ENCODE measurements at places on chromosomes 6 and 20.

DNA sequence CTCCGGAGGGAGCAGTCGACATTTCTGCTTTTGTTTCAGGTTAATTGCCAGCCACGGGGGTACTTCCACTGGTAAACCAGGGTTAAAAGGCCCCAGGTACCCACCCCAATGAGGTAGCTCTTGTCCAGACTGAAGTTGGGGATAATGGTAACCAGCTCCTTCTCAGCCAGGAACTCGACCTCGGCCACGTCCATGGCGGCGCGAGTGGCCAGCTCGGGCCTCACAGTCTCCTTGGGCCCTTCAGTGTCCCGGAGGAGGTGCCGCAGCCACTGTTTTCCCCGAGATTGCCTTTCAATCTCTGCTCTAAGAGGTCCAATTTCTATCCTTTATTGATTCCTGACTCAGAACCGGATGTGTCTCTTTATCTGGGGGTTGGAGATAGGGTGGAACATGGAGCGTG, 13.7 kb downstream of the ARHGAP40 start:
- no peak for DNase-seq

- DNase-seq: no peak
These were observed 19.3 kb downstream of the ABCF1 start for GRCh38 chr6:30590509-30590908.

- DNase-seq: no peak
These were observed 34.3 kb downstream of the LRRC1 start for GRCh38 chr6:53828966-53829697.

- no peak for DNase-seq
These were observed 73.8 kb downstream of the SASH1 start for GRCh38 chr6:148416330-148416965.

DNA sequence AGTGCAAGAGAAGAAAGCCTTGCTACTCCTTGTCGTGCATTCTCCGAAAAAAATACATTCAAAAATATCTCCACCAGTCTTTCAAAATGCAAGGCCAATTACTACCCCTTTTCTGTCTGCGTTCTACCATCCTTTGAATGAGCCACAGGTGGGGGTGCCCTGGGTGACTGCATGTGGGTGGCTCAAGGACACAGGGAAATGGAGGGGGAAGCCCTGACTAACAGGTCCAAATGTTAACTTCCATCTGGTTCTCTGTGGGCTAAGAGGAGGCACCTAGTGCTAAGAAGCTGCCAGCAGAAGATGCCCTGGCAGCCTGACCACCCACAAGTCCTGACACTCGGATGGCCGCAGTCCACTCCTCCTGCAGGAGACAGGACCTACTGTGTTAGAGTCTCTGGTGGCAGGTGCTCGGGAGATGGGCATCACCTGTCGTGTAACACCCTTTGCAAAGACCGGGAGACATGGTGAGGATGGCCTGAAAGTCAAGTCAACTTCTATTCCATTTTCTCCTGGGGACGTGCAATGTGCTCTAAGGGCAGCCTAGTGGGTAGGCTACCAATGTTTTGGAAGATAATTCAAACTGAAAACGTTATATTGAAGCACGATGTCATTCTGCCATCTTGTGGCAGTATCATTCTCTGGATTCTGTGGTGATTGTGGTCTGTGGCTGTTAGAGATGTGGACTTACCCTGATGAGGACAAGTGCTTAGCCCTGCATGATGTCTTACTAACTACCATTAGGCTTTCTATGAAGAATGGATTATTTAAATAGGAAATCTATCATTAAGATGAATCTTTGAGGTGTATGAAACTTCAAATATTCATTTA, 27.4 kb upstream of the IGF2R start:
- no peak for DNase-seq

DNA sequence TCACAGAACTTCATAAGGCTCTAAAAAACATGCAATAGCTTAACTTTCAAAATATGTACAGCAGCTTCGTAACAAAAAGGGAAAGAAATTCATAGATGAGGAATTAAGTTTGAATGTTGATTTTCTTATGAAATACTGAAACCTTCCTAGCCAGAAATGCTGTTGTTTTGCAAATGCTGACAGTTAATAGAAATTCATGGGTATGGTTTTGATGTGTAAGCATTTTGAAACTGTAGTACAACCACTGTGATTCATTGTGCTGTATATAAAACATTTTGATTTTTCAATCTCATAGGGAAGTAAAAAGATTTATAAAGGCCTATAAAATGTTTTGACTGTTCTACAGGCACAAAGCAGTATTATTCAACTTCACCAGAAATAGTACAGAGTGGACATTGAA, 228.4 kb upstream of the EYS start:
- DNase-seq: no peak

GRCh38 chr6:130713144-130713543, 114.1 kb upstream of the SMLR1 start:
- no peak for DNase-seq

DNA sequence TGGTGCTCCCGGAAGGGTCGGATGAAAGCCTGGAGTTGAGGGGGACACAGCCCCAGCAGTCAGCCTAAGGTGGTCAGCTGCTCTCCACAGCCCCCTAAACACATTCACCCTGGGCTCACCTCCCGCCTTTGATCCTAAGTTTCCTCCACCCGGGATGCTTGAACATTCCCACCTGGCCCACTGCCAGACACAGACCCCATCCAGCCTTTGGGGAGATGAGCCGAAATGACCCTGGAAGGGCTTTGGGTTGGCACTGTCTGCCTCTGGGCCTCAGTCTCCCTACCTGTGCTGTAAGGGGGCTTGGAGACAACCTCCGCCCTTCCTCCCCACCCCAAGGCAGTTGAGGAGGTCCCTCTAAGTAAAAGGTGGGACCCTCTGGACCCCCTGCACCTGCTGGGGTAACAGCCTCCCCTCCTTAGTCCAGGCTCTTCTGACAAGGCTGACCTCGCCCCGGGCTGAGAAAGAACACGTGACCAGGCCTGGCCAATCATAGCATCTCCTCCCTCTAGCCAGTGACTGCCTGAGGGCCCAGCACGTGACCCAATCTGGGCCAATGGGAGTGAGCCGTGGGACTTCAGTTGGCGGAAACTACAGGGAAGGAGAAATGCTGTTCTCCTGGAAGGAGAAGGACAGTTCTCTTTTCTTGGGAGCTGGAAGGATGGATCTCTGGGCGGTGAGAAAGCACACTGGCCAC, 16.9 kb upstream of the UBE2V1 start:
- DNase-seq: no peak

GRCh38 chr6:40588070-40588384, 863 bp upstream of the LRFN2 start:
- no peak for DNase-seq

Data from DMS79 (cell line).